ENCODE measurements at places on chromosomes 11 and 22. TPM values are rescaled to one million over a fixed set of nuclear protein-coding genes. Genes with fewer than 3 reads are reported as not detected.

PLA2G3 gene
- polyA plus RNA-seq = 0.33 TPM

YPEL4 gene
- 4.1 TPM for polyA plus RNA-seq

DNA sequence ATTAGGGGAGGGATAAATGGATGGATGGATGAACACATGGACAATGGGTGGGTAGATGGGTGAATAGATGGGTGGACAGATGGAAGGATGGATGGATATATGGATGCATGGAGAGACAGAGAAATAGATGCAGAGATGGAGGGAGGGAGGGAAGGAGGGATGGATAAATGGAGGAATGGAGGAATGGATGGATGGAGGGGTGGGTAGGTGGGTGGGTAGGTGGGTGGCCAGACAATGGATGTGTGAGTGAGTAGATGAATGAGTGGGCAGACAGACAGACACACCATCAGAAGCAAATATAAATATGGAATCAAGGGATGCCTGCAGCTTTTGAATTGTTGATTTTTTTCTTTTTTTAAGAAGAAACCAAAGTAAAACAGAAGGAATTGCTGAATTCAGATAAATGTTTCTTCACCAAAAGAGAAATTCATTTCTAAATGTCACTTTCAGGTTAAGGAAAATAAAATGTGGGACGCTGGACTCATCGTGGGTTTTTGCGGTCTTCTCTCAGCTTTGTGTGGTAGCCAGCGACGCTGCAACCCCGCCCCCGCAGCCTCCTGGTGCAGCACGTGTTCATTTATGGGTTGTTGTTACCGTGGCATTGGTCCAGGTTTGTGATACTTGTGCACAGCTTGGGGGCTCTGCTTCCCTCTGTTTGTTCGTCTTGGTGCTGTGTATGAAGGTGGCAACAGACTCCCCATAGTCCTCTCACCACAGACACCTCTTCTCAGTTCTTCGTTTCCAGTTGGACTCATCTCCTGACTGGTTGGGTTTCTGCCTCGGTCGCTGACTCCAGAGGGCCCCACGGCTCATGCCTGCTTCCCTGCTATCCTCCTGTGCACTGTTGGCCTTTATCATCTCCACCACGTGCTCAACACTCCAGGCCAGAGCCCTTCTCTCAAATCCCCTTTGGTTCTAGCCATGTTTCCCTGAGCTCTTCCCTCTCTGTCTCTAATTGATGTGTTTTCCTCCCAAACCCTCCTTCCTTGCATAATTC is 76.4 kb downstream of the CDKN1C start:
- no peak for DNase-seq

DNA sequence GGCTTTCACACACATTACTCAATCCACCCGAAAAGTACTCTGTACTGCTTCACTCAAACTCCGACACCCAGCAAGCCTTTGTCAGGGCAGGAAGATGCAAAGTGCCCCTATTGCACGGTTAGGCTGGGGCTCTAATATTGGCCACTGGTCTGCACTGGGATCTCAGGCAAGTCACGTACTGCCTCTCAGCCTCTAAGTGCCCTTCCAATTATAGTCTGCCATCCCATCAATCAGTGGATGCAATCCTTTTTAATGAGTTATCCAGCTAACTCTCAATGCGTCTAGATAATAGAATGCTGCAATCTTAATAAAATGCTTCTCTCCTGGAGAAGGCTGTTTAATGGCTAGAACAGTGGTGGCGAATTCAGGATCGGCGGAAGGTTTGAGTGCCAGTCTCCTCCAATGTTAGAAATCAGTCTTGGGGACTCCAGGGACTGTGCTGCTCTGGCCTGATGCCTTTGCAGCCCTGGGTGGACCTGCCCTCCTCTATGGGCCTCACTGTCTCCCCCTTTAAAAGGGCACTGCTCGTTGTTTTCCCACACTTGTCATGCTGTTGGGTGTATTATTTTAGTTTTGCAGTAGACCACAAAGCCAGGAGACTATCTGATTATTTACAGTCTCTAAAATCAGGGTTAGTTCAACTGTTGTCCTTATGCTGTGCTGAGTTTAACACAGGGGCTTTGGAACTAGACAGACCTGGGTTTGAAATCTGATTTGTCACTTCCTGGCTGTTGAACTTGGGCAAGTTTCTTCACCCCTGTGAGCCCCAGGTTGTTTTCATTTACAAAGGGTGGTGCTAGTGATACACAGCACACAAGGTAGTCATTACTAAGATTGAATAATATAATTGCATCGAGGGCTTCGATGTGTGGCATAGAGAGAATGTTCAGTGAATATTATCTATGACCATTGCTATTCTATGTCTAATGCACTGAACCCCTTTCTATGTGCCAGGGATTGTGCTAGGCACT is 36.7 kb downstream of the CLMP start:
- no peak for DNase-seq

GRCh38 chr11:58493676-58494075 is 14.2 kb downstream of the OR5B21 start:
- no peak for DNase-seq

GRCh38 chr22:33324228-33324627 is 266.0 kb upstream of the SYN3 start:
- no peak for DNase-seq
